ENCODE measurements at places on chromosomes 2 and 18.

GRCh38 chr2:108583903-108584520 is 49.7 kb downstream of the LIMS1 start:
- peak; percentile 83 for DNase-seq

DNA sequence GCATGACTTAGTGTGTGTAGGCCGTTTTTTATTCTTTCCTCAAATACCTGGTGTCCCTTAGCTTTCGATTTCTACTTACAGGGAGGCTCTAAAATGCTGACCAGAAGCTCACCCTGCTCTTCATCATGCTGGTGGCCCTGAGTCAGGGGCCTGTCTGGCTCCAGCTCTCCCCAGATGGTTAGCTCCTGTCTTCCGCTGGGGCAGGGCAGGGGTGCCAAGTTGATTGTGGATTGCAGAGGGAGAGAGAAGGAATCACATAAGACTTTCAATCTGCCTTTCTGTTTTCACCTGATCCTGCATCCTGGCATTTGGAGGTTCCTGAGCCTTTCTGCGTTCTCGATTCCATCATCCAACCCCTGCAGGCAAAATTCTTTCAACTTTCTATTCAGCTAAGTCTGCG is 4.2 kb downstream of the CIB4 start:
- no peak for DNase-seq

- no peak for DNase-seq
Observed at GRCh38 chr18:5068851-5069250, 128.2 kb downstream of the AKAIN1 start.

- no peak for DNase-seq
Observed at GRCh38 chr2:143953451-143954030, 566.4 kb downstream of the ZEB2 start.
